D721Med (cell line): ENCODE measurements at places on chromosomes 11 and 22.

DNA sequence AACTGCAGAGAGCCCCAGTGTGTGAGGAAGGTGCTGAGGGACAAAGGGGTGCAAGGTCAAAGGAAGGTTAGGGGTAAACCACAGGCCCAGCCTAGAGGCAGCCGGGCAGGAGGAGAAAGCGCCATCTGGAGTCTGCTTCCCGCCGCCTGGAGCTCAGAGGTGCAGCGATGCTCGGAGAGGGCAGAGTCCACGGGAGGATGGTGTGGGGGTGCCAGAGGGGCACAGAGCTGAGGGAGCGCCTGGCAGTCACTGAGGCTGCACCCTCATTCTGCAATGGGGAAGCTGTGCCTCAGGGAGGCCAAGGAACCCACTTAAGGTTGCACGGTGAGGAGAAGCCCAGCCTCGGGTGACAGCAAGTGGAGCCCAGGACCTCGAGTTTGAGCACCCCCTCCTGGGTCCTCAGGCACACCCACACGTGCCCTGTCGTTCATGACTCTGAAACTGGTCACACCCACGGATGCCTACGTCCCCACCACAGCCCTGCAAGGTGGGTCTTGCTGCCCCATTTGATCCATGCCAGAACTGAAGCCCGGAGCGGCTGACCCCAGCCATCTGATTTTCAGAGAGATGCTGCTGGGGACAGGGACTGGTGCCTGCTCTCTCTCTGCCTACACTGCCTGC, 1.6 kb downstream of the IL2RB start:
- no peak for DNase-seq

DNA sequence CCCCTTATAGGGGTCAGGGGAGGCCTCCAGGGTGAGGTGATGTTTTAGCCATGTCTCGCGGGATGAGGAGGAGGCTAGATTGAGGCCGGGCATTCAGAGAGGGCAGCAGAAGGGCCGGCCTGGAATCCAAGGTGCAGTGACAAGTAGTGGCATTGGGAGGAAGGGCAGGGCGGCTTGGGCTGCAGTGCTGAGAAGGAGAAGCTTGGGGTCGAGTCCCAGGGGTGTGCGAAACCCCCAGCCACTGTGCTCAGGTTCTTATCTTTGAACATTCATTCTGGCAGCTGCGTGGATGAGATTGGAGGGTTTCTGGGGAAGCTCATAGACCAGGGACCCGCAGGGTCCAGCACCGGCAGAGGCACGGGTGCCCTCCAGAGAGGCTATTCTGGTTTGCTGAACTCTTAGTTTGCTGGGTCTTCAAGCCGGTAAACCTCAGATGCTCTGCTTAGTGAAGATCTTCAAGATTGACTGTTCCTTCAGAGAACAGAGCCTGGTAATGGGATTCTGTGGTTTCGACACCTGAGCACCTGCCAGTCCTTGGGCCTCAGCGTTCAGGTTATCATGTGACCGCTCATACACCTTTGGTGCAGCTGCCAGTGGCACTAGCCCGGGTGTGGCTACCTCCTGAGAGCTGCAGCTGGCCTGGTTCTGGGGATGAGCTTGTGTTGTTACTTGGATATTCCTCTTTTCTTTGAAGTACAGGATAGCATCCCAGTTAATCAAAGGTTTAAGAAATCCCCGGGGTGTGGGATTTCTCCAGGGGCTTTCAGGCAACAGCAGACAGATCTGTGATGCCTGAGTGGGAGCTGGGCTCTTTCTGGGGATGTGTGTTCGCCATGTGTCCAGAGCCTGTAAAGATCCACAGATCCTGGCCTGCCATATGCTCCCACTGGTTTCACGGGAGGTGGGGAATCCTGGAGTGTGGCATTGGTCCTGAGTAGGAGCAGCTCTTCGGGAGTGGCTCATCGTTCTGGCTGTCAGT, 152.8 kb downstream of the TBC1D22A start:
- DNase-seq, result no peak

DNA sequence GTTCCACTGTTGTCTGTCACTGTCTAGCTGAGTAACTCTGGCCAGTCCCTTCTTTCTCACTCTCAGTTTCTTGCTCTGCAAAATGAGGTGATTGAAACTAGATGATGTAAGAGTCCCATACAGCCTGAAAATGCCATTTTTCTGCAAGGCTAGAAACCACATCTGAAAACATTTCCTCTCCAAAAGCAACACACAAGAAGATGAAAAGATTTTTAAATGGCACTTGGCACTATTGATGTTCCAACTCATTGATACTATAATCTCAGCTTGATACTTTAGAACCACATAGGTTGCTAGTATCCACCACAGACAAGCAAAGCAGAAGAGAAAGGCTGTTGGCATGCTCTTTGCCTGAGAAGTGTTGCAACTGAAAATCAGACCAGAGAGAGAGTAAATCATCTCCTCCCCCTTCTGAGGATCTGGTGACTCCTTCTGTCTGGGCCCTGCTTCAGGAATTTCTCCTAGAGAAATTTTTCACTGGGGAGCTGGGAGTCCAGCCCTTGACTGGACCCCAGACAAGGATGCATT, 1217.9 kb downstream of the LRRC4C start:
- DNase-seq, result no peak

- DNase-seq, result no peak
Measured at GRCh38 chr11:25317216-25317615, 820.4 kb downstream of the LUZP2 start.

- no peak for DNase-seq
Measured at GRCh38 chr22:41481925-41482318, 13.0 kb downstream of the ACO2 start.

GRCh38 chr11:127080735-127081134, 80.2 kb upstream of the KIRREL3 start:
- no peak for DNase-seq

DNA sequence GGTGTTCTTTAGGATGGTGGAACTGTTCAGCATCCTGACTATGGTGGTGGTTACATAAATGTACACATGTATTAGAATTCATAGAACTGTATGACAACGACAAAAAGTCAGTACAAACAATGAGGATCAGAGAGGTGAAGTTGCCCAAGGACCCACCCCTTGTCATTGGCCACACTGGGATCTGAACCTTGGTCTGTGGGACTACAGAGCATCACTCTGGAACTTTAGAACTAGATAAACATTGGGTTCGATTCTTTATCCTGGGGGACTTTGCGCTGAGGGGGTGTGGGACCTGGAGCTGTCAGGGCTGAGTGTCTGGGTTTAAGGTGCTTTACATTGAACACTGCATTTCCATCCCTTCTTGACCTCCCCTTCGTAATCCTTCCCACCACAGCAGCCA, 12.8 kb upstream of the EXT2 start:
- no peak for DNase-seq

- DNase-seq, result no peak
Measured at GRCh38 chr11:113329725-113330124, 15.3 kb downstream of the TTC12 start.

GRCh38 chr11:134474942-134475341, 62.9 kb upstream of the B3GAT1 start:
- no peak for DNase-seq

- DNase-seq, result no peak
Measured at GRCh38 chr22:25363474-25363873, 144.0 kb downstream of the CRYBB2 start.

- DNase-seq, result no peak
Measured at GRCh38 chr11:59416613-59417012, 9.6 kb downstream of the OR5A2 start.

DNA sequence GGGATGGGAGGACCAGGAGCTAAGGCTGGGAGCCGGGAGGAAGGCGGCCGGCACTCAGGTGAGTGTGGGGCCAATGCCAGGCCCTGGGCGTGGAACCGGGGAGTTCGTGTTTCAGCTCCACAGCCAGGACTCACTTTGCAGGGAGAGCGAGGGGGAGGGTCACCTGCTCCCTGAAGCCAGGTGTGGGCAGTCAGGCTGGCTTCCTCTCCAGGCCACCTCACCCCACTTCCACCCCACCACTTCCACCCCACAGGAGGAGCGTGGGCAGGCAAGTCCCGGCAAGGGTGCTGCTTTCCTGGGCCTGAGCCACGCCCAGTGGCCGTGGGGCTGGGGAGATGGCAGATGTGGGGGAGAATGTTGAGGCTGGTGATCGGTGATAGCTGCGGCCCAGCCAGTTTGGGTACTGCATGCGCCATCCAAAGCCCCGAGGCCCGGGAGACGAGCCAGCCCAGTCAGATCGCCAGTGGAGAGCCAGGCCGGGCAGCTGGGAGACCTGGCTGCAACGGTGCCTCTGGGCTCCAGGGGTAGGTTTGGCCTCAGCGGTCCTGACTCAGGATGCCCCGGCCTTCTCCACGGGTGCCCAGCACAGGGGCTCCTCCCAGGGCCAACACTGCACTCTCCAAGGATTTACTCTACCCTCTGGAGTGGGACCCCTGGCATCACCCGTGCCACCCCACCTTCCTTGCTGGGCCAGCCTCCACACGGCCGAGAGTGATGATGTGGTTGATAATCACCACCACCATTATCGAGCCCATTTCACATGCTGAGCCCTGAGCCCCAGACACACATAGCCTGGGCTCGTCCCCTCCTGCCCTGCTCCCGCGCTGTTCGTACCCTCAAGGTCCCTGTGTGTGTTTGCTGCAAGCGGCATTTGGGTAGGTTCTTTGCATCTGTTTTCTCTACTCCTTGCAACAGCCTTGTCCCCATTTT, 93.8 kb downstream of the WNT7B start:
- no peak for DNase-seq

DNA sequence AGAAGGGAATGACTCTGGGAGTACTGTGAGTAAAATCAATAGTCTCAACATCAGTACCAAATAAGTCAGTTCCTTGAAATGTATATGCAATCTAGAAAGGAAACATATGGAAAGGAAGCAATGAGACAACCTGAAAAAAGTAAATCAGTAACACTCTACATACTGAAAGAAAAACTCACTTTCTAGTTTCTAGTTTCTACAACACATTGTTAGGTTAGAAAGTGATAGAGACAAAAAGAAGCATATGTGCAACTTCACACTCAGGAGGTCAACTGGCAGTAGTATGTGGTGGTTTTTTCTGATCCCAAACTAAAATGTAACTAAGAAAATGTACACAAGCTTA, 156.5 kb upstream of the SOX6 start:
- no peak for DNase-seq

DNA sequence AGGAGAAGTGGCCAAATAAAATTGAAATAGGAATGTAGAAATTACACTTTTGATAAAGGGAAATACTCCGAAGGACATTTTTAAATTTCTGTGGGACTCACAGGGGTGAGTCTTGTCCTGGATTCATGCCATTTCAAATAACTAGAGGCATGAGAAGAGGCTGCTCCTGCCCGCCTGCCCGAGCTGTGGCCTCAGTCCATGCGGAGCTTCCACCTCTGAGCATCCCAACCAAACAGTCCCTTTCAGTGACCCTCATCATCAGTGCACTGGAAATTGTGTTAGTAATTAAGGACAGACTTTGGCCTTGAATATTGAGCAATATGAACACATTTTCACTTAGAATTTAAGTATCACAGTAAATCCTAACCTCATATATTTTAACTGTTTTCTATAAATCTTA, 25.6 kb downstream of the GRIA4 start:
- no peak for DNase-seq

GRCh38 chr11:69321877-69322361, 28.0 kb downstream of the MYEOV start:
- no peak for DNase-seq

DNA sequence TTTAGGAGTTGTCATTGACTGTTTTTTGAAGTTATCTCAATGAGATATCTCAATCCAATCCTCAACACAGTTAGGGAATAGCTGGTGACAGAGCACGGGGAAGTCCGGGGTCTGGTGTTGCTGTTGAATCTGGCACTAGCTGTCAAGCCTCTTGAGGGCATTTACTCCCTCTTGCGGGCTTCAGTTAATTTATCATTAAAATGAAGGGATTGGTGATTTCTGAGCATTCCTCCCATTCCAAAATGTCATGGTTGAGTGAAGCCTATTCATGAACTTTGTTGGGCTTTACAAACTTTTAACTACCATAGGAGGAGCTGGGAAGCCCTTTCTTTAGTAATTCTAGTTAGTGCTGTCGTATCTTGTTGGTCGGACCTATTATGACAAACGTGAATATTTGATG, 40.2 kb downstream of the UVRAG start:
- no peak for DNase-seq

GRCh38 chr11:36711104-36711825, 113.2 kb upstream of the RAG2 start:
- no peak for DNase-seq

- no peak for DNase-seq
Measured at GRCh38 chr11:117929142-117929915, at the start of gene TMPRSS13. Gene TMPRSS13, minus strand, starts transcription at chr11:117929402. Its CDS starts 95 bp downstream, at chr11:117929307.

DNA sequence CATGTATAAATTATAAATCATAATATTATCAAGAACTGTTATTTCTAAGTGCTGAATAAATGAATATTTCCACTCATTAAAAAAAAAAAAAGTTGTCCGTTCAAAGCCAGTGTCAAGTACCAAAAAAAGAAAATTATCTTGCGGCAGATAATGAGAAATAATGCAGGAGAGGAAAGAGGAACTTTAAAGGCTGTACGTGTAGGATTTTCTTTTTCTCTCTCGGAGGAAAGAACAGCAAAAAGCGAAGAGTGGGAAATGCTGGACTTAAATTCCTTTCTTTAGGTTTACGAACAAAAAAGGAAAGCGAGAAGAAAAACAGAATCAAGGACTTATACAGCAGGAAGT, 999 bp upstream of the CCDC83 start:
- DNase-seq, result no peak

DNA sequence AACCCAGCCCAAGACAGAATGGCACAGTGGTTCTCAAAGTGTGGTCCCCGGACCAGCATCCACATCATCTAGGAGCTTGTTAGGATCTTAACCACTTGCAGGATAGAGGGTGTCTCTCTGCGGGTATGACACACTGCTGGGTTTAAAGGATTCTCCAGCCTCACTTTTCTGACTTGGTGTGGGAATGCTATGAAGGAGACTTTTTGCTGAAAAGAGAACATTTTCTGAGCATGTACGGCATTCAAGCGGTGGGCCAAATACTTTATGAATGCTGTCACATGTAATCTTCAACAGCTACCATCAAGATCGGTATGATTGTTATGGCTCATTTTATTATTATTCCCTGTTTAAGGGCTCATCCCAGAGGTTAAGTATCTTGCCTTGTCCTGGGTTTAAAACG, 1.8 kb upstream of the CD82 start:
- no peak for DNase-seq

- DNase-seq, result no peak
Measured at GRCh38 chr11:44955015-44955738, 4.5 kb upstream of the TP53I11 start.

- no peak for DNase-seq
Measured at GRCh38 chr11:32658639-32659406, 75.2 kb downstream of the EIF3M start.

DNA sequence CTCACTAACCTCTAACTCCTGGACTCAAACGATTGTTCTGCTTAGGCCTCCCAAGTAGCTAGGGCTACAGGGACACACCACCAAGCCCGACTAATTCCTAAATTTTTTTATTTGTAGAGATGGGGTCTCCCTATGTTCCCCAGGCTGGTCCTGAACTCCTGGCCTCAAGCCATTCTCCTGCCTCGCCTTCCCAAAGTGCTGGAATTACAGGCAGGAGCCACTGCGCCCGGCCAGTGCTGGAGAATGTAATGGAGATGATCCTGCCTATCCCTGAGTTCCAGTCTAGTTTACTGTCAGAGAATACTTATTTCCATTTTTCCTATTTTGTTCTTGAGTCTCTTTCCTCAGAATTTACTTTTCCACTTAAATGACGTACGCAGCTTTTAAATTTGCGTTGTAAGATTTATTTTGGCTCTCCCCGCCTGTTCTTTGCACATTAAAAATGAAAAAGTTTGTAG, at the start of gene CHEK1:
Gene CHEK1 (plus strand): TSS at position 408 of the 458 bp plus-strand sequence. CDS start 1,606 bp downstream, outside the sequence.
- DNase-seq, result no peak

GRCh38 chr22:26835929-26836528, 178.6 kb downstream of the MIAT start:
- DNase-seq, result no peak

- no peak for DNase-seq
Measured at GRCh38 chr22:30116362-30117117, 36.3 kb downstream of the HORMAD2 start.

- no peak for DNase-seq
Measured at GRCh38 chr22:38347944-38348750, 30.9 kb upstream of the CSNK1E start.
